ENCODE measurements at places on chromosomes 6 and 20.

GRCh38 chr6:16239798-16240123 is 1.4 kb downstream of the GMPR start:
- DNase-seq = peak; percentile 75

DNA sequence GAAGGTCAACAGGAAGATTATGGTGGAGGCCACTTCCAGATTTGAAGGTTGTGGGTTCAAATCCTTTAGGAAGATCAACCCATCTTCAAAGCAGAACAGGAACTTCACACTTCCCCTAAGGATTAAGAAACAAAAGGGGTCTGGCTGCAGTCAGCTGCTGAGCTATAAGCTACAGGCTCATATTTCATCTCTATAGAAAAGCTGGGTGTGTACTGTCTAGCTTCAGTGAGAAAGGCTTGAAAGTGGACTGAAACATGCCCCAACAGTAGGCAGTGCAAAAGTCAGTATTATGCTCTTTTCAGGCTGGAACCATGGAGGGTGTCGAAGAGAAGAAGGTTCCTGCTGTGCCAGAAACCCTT is 60.1 kb upstream of the SPDEF start:
- no peak for DNase-seq

DNA sequence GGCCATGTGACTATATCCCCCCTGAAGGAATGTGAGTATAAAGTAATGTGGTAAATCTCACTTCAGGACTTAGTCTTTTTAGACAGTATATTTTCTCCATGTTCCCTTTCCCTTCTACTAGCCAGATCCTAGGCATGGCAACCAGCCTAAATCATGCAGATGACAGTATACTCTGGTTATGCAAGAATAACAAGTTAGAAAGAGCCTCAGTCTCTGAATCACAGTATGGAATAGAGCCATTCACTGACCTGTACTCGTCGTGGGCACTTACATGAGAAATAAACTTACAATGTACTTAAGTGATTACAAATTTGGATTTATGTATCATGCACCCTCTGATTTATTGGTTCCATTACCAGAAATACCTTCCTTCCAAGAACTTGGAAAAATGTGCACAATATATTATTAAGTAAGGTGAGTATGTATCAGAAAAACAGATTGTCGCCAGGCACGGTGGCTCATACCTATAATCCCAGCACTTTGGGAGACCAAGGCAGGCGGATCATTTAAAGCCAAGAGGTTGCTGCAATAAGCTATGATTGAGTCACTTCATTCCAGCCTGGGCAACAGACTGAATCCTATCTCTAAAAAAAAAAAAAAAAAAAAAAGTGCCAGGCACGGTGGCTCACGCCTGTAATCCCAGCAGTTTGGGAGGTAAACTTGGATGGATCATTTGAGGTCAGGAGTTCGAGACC is 25.1 kb upstream of the FAM8A1 start:
- DNase-seq = no peak

DNA sequence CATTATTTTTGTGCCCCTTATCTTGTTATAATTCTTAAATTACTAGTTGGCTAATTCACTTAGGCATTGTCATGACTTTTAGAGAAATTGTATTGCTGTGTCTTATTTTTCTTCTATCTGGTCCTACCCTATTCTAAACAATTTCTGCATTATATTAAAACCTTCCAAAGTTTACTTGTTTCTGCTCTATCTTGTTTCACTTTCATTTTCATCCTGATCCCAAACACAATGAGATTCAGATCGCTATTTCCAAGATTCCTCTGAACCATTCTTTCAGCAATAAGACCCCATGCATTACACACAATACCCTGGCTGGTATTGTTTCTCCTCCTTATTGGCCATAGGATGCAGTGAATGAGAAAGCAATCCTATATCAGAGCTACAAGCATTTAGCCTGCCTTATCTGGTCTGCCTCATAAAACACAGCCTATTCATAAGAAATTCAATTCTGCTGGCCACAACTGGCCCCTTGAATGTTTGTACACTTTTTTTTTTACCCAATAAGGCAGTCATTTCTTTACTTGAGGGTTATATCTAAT is 69.9 kb upstream of the POU3F2 start:
- peak; percentile 50 for DNase-seq

GRCh38 chr6:11538052-11538818 is 686 bp downstream of the TMEM170B start:
- DNase-seq = peak; percentile 48

- DNase-seq = peak; percentile 68
Observed at GRCh38 chr6:39681674-39682121, 43.5 kb downstream of the KIF6 start.

GRCh38 chr6:142846459-142846831 is 98.5 kb downstream of the HIVEP2 start:
- no peak for DNase-seq

- DNase-seq = peak; percentile 61
Observed at GRCh38 chr20:36070451-36070850, 84.1 kb upstream of the EPB41L1 start.

GRCh38 chr20:60123096-60123495 is 164.9 kb downstream of the CDH26 start:
- no peak for DNase-seq

DNA sequence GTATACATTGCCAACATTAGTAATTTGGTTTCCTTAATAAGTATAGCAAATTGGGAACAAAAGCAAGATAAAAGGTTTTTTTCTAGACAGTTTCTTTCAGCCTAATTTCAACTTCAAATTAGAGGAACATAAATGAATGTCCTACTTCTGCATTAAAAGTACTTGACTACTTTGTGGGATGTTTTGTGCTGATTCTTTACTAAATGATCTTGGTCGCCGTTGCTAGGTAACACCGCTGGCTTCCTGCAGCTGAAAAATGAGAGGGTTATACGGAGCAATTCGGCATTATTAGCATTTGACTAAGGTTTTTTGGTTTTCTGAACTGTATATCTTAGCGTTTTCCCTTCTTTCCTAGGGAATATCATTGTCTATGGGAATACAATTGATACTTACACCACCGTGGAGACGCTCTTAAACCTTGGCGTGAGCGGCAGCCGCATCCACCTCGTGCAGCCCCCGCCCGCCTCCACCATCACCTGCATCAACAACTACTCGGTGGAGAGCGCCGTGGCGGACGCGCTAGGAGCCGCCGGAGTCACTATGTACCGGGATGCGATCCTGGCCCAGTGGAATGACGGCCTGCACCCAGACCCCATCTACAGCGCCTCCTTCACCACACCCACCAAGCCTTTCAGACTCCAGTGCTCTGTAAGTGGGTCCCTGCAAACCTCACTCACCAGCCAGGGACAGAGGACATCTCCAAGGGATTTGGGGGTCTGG is 90.9 kb upstream of the INSM1 start:
- no peak for DNase-seq

DNA sequence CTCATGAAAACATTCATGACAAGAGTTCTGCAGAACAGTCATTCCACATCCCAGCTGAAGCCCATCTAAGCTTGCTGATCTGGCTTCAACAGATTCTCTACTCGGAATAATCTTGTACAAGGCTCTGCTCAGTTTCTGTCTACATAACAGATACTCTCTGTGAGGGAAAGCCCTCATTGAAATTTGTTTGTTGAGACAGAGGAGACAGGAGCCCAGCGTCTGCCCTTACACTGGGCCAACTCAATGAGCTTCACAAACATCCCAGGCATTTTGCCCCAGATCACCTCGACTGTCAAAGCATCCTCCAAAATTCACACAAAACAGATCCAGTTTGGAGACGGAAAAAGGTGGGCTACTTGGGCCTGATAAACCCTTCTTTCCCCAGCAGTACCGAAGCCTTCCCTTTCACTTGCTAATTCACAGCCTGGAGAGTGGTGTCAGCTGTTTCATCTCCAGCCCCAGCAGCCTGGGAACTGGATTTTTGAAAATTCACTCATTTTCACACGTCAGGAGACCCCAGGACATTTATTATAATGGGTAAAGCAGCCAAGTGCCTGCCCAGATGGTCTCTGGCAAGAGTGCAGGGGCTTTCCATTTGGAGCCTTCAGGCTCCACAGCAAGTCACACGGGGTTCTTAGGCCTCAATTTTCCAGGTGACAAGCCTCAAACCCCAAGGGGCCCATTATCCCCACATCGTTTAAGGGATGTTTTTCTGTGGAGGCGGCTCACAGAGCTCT is 7.3 kb downstream of the CCDC167 start:
- peak; percentile 52 for DNase-seq

DNA sequence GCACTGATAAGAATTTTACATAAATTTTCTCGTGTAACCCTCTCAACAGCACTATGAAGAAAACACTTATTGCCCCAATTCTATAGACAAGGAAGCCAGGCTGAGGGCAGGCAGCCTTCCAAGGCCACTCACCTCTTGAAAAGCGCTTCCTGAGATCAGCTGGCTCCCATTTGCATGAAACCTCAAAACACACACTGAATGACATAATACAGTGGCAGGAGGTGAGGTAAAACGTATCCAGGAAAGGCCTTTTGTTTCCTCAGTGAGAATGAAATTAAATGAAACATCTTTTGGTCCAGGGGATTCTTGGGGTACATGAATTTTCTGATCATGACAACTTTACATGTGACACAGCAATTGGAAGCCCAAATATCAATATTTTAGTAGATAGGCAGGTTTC is 112.5 kb downstream of the WDR27 start:
- DNase-seq = no peak

GRCh38 chr6:16480763-16481560 is 242.6 kb downstream of the GMPR start:
- no peak for DNase-seq

DNA sequence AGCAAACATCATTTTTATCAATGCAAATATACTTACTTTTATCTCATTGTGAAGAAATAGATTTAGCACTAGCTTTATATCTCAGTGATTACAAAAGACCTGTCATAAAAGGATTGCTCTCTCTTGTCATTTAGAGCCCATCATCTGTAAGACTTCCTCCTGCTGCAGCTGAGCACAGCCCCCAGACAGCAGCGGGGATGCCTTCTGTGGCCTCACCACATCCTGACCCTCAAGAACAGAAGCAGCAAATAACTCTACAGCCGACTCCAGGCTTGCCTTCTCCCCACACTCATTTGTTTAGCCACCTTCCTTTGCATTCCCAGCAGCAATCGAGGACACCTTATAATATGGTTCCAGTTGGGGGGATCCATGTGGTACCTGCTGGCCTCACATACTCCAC is 127.0 kb upstream of the EDN1 start:
- DNase-seq = no peak

- no peak for DNase-seq
Observed at GRCh38 chr6:152859225-152859624, 108.6 kb downstream of the VIP start.

GRCh38 chr20:49508435-49509199 is 26.1 kb upstream of the KCNB1 start:
- DNase-seq = peak; percentile 51

- DNase-seq = peak; percentile 40
Observed at GRCh38 chr6:17392978-17393891, at the start of gene CAP2. TSS of gene CAP2 (plus strand) at chr6:17393595. CDS start at chr6:17421556, 27,961 bp downstream.

DNA sequence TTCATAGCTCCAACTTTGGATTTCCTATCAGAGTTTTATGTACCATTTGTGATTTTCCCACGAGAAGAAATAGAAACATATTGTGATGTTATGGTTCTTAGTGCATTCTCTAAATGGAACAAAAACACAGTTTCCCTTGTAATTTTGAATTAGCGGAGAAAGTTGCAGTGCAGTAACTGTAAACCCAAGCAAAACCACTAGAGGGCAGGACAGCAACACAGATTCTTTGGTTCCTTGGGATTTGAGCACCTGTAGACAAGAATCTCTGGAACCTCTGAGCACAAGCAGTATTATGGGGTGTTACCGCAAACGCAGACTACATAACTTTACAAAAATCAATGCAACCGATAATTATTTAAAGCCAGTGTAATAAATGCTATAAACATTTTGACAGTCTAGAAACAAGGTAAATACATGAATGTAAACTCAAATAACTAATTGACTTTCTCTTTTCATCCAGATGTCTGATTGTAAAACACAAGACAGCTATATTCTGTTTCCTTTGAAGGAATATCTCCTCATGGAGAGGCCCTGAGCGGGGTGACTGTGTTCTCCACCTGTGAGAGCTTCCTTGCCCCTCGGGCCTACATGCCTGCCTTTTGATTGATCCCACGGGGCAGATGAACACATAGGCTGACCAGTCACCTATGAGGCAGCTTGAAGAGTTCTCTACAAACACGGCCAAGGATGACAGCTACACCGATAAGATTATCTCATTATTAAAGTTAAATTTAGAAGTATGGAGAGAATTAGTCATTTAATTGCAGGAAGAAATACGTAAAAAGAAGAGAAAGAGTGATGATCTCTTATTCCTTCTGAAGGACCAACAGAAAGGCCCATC is 67.5 kb upstream of the COL21A1 start:
- peak; percentile 31 for DNase-seq

- no peak for DNase-seq
Observed at GRCh38 chr6:128282961-128283360, 237.4 kb downstream of the PTPRK start.

- no peak for DNase-seq
Observed at GRCh38 chr6:40714576-40715564, 127.7 kb upstream of the LRFN2 start.

GRCh38 chr6:168906391-168906790 is 347.3 kb downstream of the THBS2 start:
- no peak for DNase-seq

- no peak for DNase-seq
Observed at GRCh38 chr20:10793766-10794165, 120.0 kb upstream of the JAG1 start.

- peak; percentile 48 for DNase-seq
Observed at GRCh38 chr20:23143098-23143497, 57.0 kb upstream of the CD93 start.

DNA sequence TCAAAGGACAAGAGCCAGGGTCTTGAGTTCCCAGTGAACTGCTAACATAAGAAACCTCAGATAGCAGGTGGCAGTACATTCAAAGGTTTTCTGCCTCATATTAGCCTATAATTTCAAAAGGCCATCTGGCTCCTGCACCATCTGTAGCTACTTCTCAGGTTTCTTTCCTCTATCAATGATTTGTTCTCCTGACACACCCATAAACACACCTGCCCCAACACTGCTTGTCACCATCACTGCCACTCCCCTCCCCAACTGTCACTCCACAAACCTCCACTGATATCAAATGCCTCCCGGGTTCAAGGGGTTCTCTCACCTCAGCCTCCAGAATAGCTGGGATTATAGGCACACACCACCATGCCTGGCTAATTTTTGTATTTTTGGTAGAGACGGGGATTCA is 152.7 kb upstream of the SLC22A16 start:
- DNase-seq = no peak

DNA sequence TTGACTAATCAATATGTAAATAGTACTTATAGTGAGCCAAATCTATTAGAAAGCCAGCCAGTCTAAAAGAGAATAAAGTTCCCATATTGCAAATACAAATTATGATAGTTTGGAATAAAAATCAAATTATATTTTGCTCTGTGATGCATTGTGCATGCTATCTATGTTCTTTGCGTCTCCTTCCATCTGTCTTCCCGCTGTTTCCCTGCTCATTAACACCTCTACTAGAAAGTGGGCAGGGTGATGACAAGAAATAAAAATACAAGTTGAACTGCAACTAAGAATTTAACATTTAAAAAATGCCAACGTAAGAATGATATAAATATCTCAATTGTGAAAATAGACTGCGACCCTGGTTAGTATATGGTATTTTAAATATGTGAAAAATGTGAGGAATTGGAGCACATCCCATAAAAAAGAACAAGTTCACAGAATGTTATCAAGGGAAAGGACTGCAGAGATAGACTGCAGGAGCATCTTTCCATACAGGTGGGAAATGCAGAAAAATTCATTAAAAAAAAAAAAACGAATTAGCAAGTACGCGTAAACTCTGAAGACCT is 157.6 kb upstream of the PDE7B start:
- DNase-seq = no peak

All from pons (tissue), 1 donor.